SJSA1 (cell line): ENCODE measurements at places on chromosomes 2 and 18.

- H3K27ac ChIP-seq: no peak overlapping the region
- no peaks in the 10 kb centered on the region for H3K27me3 ChIP-seq
- H3K4me1 ChIP-seq: peaks cover 19% of the 10 kb centered on the region
- H3K4me3 ChIP-seq: no peak overlapping the region
- no peaks in the 10 kb centered on the region for H3K36me3 ChIP-seq
- no peak for DNase-seq
Observed at GRCh38 chr2:181172676-181173075, 192.3 kb downstream of the UBE2E3 start.

DNA sequence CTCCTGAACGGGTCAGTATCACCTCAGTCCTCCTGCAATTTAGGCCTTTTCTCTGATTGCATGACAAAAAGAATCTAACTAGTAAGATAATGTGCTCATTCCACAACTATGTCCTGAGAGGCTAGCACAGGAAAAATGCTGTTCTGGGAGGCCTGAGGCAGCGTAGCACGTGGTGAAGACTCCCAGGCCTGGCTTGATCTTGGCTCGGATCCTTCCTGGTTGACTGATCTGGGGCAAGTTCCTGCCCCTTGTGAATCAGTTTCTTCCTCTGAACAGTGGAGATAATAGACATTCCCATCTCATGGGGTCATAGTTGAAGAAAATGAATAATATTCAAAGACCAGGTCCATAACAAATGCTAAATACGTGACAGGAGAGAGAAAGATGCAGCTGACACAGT is 12.3 kb downstream of the FBLN7 start:
- peaks cover 14% of the 10 kb centered on the region; the same call in 1 of the 2 replicates for H3K27me3 ChIP-seq
- H3K36me3 ChIP-seq: no peaks in the 10 kb centered on the region
- H3K4me1 ChIP-seq: no peaks in the 10 kb centered on the region
- no peak overlapping the region for H3K27ac ChIP-seq
- no peak for DNase-seq
- no peak overlapping the region for H3K4me3 ChIP-seq

DNA sequence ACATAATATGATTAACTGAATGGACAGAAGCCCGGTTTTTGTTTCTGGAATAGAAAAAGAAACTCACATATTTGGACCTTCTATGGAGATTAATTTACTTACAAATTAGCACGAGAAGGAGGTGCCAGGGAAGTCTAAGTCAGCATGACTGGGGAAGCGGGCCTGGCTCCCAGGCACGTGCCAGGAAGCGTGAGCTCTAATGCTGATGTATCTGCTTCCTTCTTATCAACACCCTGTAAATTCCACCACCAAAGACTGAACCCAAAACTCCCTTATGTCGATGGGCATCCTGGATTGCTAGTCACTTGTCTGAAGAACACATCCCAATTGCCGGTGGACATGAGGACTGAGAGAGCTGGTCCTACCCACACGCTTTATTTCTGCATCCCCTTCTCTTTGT is 134.5 kb downstream of the GALNT14 start:
- H3K27ac ChIP-seq: no peak overlapping the region
- H3K4me3 ChIP-seq: no peak overlapping the region
- no peaks in the 10 kb centered on the region for H3K4me1 ChIP-seq
- no peak for DNase-seq

DNA sequence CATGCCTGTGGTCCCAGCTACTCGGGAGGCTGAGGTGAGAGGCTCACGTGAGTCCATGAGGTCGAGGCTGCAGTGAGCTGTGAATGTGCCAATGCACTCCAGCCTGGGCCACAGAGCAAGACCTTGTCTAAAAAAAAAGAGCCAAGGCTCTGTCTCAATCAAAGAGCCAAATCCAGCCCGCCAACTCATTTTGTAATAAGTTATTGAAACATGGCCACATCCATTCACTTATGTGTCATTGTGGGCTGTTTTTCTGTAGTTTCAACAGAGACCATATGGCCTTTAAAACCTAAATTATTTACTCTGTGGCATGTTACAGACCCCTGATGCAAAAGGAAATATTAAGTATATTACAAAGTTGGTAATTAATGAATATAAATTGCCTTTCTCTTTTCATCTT is 60.8 kb downstream of the GPR39 start:
- H3K4me3 ChIP-seq: no peak overlapping the region
- peaks cover 16% of the 10 kb centered on the region for H3K4me1 ChIP-seq
- DNase-seq: no peak
- H3K27ac ChIP-seq: no peak overlapping the region
- H3K36me3 ChIP-seq: no peaks in the 10 kb centered on the region

DNA sequence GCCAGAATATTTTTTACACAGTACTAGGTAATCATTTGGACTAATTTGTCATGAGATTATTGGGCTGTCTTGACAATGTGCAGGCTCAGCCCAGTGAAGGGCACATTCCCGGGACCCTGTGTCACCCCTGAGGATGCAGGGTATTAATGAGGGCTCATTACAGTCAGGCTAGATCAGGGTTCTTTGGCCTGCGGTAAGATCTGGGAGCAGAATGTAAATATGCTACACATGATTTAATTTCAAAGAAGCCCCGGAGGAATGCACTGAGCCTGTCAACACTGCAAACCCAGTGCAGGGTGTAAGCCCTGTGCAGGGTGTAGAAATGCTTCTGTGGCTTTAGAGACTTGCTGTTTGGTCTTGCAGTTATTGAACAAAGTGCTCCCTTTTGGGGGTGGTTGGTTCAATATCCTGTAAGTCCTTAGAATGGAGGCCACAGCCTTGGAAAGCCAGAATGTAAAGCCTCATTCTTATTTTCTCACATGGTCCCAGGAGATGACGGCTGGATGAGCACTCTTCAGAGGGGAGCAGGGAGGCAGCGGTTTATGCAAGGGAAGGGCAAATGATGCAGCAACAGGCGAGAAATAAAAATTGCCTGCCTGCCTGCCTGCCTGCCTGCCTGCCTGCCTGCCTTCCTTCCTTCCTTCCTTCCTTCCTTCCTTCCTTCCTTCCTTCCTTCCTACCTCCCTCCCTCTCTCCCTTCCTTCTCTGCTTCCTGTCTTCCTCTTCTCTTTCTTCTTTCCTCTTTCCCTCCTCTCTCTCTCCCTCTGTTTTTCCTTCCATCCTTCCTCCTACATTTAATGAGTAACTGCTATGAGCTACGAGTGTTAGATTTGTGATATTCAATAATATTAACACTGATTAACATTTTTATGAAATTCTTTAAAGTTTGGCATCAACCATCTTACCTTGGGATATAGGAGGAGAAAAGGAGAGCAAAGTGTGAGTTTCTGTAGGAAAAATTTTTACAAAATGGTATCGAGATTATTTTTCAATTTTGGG is 148.8 kb downstream of the VAPA start:
- H3K4me1 ChIP-seq: peaks cover 31% of the 10 kb centered on the region
- no peaks in the 10 kb centered on the region for H3K36me3 ChIP-seq
- H3K27me3 ChIP-seq: no peaks in the 10 kb centered on the region
- H3K27ac ChIP-seq: no peak overlapping the region
- DNase-seq: no peak

DNA sequence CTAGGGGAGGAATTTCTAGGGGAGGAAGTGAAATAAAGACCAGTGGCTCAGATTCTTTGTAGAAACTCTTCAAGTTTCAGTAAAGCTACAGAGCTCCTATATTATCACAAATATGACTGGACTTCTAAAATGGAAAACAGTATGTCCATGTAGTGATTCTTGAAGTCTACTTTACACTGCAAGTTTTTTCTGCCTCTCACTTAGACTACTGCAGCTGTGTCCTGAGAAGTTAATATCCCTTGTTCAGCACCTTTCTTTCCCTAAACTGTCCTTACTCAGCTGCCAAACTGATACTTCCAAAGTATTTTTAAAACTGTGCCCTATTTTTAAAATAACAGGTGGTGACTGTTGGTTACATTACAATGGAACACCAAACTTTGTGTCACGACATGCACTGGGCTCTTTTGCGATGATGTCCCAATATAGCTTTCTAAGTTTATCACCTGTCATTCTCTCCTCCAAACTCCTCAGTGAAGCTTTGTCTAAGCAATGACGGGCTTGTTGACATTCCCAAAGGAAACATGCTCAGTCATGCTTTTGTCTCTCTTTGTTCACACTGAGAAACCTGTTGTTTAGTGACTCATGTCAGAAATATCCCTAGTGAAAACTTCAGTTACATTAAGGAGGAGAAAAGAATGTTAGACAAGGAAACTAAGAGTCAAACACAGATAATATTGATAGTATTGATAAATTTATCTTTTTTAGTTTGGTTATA is 341.1 kb downstream of the ARL6IP6 start:
- H3K27me3 ChIP-seq: no peaks in the 10 kb centered on the region
- DNase-seq: peak; percentile 73
- peak overlapping the region; percentile 6; the same call in 1 of the 2 replicates for H3K27ac ChIP-seq
- no peak overlapping the region for H3K4me3 ChIP-seq

DNA sequence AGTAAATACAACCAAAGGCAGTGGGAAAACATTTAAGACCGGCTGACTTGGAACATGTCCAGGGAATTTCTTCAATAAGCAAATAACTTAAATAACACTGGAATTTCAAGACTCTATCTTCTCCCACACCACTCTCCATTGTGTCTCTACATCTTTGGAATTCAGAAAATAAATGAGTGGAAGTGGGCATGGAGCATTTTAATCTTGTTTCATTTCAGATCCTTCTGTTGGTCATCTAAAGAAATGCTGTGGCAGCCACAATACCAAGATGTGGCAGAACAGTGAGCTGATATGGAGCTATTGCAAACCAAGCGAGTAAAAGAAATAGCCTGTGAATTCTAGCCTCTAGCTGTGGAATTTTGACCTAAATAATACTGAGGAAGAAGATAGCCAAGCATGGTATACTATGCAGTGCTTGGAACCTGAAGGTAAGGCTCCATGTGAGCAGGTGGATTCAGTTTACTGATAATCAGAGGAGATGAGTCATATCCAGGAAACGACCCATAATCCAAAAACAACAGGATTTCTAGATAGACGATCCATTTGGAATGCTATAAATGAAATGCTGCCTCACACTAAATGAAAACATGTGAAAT is 157.1 kb upstream of the SCN7A start:
- H3K27ac ChIP-seq: peak overlapping the region; percentile 49
- peaks cover 13% of the 10 kb centered on the region for H3K4me1 ChIP-seq

DNA sequence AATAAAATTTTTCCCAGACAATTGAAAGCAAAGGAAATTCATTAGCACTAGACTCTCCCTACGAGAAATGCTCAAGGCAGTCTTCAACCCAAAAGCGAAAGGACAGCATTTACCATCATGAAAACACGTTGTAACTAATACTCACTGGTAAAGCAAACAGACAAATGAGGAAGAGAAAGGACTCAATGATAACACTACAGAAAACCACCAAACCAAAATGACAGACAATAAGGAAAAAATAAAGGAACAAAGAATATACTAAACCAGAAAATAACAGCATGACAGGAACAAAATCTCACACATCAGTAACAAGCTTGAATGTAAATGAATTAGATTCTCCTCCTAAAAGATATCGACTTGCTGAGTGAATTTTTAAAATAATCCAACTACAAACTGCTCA is 190.7 kb downstream of the NOL4 start:
- H3K4me1 ChIP-seq: no peaks in the 10 kb centered on the region
- no peak for DNase-seq
- H3K27ac ChIP-seq: no peak overlapping the region
